SW480 (cell line): ENCODE measurements at places on chromosomes 12 and 14.

DNA sequence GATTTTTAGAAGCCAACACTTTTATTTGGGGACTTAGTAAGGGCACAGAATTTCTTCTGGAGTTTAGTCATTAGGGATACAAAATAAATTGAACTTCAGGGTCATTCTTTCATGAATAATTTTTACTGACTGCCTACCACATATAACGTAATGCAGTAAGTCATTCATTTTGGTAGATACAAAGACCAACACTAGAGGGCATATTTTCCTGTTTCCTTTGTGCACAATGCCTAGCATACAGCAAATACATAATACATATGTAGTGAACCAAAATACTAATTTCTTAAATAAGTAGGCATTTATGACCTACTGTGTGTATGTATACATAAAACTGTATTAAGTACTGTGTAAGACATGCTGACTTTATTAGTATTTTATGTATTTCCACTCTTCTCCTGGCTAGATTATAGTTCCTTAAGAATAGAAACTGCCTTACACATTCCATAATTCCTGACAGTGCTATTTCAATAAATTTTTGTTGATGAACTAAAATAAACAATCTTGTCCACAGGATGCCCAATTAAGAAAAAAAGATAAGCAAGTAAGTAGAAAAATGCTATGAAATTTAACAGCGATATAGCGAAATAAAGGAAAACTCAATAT lies 47.9 kb downstream of the PPP1R12A start:
- DNase-seq = peak; percentile 35

DNA sequence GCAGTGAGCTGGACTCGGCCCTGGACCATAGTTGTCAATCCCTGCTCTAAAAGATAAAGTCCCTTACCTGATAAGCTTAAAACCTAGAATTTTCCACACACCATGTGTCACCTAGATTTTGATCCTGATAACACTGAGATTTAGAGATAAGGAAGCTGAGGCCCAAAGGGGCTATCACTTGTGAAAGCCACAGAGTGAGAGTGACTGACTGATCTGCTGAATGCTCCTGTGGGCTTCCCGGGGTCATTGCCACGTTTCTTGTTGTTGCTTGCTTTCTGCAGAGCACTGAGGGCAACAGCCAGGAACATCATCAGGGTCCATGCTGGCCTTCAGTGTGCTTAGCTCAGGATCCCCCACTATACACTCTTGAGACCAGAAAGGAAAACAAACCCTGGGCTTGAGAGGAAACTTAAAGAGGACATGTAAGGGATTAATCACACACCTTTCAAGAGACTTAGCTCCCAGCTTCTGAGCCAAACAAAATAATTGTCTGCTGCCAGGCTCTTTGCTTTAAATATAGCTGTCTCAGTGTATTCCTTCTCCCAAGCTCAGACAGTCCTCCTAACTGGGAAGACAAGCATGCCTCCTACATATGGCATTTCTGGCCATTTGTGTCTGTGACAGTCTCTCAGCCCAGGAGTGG lies 82.6 kb upstream of the ARHGAP5 start:
- DNase-seq = no peak

GRCh38 chr12:2266666-2267620 lies 214.2 kb downstream of the CACNA1C start:
- DNase-seq = no peak

DNA sequence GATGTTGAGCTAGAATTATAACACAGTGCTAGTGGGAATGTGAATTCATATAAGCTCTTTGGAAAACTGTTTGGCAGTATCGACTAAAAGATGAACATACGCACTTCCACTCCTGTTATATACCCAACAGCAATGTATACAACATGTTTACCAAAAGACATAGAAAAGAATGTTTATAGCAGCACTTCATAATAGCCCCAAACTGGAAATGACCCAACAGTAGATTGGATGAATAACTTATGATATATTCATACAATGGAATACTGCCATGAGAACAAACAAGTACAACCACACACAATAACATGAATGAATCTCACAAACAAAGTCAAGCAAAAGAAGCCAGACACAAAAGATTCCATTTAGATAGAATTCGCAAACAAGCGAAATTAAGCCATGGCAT lies 28.5 kb upstream of the CDKN3 start:
- DNase-seq = no peak

- DNase-seq = no peak
Observed at GRCh38 chr12:113723631-113724030, 242.5 kb downstream of the RBM19 start.

- DNase-seq = no peak
Observed at GRCh38 chr14:23568600-23569331, 1.2 kb upstream of the AP1G2 start.

DNA sequence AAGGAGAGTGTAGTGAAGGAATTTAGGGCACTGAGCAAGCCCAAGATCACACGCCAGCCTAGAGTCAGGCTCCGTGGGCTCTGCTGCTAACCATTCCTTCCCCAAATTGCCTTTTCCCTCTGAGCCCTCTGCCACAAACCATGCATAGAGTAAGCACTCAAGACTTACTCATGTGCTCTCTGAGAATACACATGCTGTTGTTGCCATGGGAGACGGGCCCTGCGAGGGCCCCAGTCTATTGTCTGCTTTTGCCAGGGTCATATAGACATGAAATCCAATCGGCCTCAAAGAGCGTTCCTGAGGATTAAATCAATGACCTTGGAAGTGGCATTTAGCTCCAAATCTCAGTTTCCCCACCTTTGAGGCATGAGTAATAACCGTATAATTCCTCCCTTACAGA lies 48.7 kb upstream of the WSCD2 start:
- no peak for DNase-seq

DNA sequence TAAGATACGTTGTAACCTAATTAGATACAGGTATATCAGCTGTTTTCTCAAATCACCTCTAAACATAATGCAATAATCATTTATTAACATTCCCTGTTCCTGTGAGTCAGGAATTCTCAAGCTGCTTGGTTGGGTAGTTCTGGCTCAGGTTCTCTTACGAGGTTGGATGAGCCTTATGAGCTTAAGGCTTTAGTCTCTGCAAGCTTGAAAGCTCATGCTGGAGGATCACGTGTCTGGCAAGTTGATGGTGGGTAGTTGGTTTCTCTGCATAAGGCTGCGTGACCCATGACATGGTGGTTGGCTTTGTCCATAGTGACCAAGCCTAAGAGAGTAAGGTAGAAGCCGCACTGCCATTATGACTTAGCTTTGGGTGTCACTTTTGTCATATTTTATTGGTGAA lies 62.0 kb downstream of the PLEKHA5 start:
- DNase-seq = no peak
